ENCODE measurements at places on chromosomes 2 and 18.

GRCh38 chr2:169808221-169808620, 9.6 kb downstream of the SSB start:
- no peak for DNase-seq

- DNase-seq: peak; percentile 94
Observed at GRCh38 chr2:63588385-63589147, at the start of the genes MDH1 and WDPCP. TSS of gene MDH1 (plus strand) at chr2:63588963. CDS start at chr2:63589044, 81 bp downstream. TSS of gene WDPCP (minus strand) at chr2:63588477. CDS start at chr2:63588271, 206 bp downstream.

GRCh38 chr2:236569573-236569973, at the start of gene ACKR3:
TSS of gene ACKR3 (plus strand) at chr2:236569825. CDS start at chr2:236580466, 10,641 bp downstream.
- no peak for DNase-seq

- no peak for DNase-seq
Observed at GRCh38 chr2:1781291-1782080, 37.2 kb upstream of the PXDN start.

DNA sequence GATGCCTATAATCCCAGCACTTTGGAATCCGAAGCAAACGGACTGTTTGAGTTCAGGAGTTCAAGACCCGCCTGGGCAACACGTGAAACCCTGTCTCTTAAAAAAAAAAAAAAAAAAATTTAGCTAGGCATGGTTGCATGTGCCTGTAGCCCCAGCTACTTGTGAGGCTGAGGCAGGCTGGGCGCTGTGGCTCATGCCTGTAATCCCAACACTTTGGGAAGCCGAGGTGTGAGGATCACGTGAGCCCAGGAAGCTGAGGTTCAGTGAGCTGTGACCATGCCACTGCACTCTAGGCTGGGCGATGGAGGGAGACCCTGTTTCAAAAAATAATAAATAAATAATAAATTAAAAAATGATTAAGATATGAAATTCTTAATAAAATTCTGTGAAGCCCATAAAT, 9.0 kb upstream of the STRN start:
- DNase-seq: no peak

DNA sequence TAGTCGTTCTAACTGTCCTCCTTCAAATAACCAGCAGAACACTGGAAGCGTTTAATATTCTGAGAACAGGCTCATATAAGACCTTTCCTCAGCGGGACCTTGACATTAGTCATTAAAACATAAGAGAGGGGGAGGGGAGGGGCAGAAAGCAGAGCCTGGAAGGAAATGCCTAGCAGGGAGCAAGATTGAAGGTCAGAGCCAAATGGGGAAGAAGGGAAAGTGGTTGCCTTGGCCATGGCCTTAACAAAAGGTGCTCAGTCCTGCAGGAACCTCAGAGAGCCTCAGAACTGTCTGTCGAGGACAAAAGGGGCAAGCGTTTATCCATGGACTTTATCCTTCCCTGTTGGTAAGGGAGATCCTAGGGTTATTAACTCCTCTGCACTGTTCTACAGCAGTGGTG, 856 bp upstream of the PLA2R1 start:
- no peak for DNase-seq

- DNase-seq: no peak
Observed at GRCh38 chr18:43525169-43525568, 247.9 kb upstream of the SYT4 start.

DNA sequence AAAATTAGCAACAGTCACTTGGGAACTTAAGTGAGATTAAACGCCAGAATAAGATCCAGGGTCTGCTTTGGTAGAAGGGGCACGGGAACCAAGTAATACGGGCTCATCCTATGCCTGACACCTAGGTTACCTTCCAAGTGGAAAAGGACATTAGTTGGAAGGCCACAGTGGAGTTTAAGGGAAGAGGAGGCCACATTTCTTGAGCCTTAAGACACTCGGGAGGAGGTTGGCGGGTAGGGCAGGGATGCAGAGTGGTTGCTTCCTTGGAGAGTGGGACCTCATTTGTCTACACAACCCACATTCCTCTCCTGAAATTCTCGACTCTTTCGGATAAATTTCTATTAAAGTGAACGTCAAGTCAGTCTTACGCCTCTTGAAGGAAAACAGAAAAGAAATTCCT, 510 bp upstream of the DNAH6 start:
- DNase-seq: no peak

DNA sequence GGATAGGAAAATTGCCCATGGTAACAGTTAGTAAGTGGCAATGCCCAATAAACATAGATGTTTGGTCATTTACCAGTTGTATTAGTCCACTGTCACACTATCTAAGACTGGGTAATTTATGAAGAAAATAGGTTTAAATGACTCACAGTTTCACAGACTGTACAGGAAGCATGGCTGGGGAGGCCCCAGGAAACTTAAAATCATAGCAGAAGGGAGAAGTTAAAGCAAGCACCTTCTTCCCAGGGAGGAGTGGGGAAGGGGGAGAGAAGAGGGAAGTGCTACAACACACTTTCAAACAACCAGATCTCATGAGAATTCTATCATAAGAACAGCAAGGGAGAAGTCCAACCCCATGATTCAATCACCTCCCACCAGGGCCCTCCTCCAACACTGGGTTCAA, 23.4 kb downstream of the NR4A2 start:
- no peak for DNase-seq

DNA sequence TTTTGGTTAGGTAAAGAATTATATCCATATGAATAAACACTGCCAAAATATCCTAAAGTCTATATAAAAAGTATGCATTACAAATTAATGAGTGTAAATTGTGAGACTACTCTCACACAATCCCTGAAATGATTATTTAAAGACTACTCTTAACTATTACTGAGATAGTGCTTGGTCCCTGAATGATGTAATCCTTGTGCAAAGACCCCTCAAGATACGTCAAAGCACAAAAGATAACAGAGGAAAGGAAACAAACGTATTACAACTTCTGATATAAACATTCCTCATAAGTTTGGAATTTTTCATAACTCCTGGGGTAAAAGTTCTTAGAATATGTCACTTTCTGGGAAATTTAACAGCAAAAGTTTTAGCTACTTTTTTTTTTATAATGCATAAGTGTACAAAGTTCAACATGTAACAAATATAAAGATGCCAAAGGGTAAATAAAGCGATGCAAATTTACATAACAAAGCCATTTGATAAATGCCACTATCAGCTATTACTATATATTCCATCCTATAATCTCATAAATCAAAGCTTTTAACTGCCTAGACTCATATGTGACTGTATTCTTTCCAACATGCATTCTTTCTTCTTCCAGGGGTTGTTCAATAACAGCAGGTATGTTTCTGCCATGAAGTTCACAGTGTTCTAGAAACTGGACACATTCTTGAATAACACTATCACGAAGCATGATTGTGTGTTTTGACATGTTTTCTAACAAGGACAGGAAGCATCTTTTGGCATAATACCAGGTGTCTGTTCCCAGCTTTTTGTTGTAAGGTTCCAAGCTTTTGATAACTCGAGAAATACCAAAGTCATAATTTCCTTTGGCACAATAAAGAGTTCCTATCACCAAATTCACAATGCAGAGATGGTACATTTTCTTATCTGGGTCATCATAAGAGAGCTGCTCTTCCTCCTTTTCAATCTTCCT, 158.0 kb downstream of the AGPS start:
- DNase-seq: no peak

GRCh38 chr2:140603416-140603815, 1527.4 kb downstream of the LRP1B start:
- DNase-seq: no peak

GRCh38 chr18:75378376-75379315, 48.9 kb downstream of the SMIM21 start:
- no peak for DNase-seq

DNA sequence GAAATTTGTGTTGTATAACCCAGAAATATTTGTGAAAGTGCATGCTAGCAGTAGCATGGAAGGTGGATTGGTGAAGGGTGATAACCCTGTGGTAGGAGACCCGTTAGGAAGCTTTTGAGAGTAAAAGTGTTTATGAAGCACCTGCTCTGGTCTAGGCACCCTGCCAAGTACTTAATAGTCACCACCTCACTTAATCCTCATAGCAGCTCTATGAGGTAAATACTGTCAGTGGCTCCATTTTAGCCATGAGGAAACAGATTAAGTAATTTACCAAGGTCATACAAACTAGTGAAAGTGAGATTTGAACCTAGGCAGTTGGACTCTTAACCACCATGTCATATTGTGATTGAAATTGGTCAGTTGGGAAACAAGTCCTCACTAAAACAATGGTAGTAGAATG, 66.8 kb downstream of the TET3 start:
- DNase-seq: peak; percentile 68

- no peak for DNase-seq
Observed at GRCh38 chr18:9478545-9478944, 3.2 kb downstream of the RALBP1 start.

DNA sequence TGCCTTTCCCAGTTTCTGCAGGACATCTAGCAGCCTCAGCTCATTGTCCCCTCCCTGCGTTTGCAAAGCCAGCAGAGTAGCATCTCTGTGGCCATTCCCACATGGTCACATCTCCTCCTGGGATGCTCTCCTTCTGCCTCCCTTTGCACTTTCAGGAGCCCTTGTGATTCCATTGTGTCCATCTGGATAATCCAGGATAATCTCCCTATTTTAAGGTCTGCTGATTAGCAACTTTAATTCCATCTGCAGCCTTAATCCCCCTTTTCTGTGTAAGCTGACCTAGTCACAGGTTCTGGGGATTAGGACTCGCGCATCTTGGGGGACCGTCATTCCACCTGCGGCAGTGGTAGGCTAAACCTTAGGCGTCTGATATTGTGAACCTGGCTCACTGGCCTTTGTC, 70.7 kb downstream of the NEDD4L start:
- DNase-seq: no peak
